Activated CD8-positive, alpha-beta memory T cell treated with anti-CD3 and anti-CD28 coated beads, Interleukin-2, amount 50 U/mL, for 48 hours (primary cell): ENCODE measurements at places on chromosomes 2 and 18.

- DNase-seq: no peak
Observed at GRCh38 chr2:148653437-148653836, 8.9 kb downstream of the EPC2 start.

- no peak for DNase-seq
Observed at GRCh38 chr2:106885971-106886915, at the start of gene ST6GAL2. Gene ST6GAL2 (minus strand): TSS chr2:106886167. CDS start chr2:106843977, 42,190 bp downstream.

DNA sequence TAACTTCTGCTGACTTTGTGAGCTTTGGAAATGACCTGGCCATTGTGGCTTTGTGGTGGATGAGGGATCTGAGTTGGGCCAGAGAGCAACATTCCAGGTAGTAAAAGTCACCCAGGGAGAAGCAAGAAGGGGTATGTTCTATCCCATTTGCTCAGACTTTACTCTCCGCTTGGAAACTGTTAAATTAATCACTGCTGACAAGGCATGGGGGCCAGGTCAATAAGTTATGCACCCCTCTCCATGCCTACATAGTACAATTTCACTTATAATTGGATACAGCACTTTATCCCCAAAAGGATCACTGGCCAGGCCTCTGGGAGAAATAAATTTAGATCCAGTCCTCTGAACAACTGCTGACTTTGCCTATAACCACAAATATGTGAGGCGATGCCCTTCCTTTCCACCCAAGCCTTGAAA lies 92.1 kb downstream of the RPRM start:
- DNase-seq: no peak

GRCh38 chr2:144404586-144405314 lies 115.2 kb downstream of the ZEB2 start:
- no peak for DNase-seq

- no peak for DNase-seq
Observed at GRCh38 chr2:148634749-148635148, 9.8 kb upstream of the EPC2 start.

DNA sequence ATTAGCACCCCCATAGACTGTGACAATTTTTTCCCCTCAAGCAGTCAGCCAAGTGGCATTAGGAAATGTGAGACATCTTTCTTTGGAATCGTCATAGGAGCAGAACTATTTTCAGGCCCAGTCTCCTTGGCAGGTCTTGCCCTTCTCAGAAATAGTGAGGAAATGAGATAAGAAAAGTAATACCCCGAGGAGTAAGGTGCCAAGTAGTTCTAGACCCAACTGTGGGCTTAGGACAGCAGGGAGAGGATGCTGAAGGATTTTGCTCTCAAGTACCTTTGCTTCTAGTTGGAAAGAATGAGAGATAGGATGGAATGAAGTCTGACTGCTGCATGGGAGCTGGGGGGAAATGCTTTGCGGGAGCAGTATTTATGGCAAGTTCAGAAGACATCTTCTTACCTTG lies 31.8 kb downstream of the PRKCE start:
- no peak for DNase-seq

- DNase-seq: no peak
Observed at GRCh38 chr2:165203689-165204559, at the start of gene SCN3A. Gene SCN3A (minus strand): TSS chr2:165204050. CDS start chr2:165176394, 27,656 bp downstream.

DNA sequence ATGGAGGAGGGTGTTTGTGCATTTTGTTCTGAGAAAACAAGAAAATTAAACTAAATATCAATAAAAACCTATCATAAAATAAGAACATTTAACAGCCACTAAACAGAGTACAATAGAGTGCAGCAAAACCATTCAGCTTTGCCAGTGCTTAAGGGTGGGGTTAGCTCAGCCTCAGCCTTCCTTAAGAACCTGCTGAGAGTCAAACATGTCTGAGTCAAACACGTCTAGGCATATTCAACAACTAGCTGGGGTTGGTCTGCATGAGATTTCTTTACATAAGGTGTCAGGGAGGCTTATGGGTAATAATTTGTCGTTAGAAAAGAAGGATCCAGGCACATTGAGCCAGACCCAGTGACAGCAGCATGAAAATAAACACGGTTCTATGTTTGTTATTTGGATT lies 298.2 kb downstream of the SP3 start:
- no peak for DNase-seq

DNA sequence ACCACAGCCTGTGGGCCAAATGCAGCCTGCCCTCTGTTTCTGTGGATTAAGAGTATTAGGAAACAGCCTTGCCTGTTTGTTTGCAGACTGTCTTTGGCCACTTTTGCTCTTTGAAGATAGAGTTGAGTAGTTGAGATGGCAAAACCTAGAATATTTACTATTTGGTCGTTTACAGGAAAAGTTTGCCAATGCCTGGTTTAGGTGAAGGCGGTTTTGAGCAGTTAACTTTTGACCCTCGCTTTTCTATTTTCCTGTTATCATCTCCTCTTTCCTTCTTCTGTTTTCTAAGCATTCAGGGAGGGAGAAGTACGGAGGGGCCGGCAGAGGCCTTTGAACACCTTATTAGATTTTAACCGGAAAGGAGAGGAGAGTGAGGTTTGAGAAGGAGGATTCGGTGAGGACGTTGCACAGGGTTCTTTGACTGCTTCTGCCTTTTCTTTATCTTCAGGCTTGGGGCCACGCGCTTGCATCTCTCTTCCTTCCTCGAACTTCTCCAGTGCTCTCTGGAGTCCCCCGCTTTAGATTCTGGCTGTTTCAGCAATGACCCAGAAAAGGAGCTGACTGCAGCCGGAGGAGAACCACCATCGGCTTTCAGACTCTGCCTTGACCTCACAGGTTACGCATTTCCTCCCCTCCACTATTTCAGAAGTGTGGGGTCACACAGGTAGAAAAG lies 39.2 kb downstream of the IL1R2 start:
- DNase-seq: no peak
